Fibroblast of lung (primary cell): ENCODE measurements at places on chromosomes 16 and 17. TPM values are rescaled to one million over a fixed set of nuclear protein-coding genes. Genes with fewer than 3 reads are reported as not detected.

DNA sequence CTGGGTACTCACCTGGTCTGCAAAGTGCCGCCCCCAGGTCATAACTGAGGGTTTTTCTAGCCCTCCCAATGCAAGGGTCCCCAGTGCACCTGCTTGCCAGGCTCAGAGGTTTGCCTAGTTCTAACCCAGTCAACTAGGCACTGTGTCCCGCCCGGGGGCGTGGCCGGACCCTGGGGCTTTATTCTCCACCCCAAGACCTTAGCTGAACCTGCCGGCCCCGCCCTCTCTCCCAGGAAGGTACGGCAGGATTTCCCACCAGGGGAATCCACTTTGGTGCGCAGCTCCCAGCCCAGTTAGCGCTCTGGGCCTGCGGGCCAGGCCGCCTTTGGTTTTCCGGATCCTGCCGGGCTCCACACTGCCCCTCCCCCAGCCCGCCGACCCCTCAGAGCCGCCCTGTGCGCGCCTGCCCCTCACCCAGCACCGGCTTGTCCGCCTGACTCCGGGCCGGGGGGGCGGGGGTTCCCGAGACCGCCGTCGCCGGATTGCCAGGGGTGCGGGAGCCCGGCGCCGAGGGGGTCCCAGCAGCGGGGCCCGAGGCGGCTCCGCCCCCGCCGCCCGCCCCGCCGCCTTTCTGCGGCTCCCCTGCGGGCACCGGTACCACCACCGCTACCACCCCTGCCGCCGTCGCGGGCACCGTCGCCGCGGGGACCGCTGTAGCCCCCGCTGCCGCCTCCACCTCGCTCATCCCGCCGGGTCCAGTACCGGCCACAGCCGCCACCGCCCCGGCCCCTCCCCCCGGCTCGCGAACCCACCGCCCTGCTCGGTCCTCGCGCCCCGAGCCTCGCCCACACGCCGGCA is 424 bp downstream of the YBX2 start:
- DNase-seq = no peak
- no peak overlapping the region for H3K27ac ChIP-seq
- H3K27me3 ChIP-seq = peaks cover 38% of the 10 kb centered on the region
- H3K4me3 ChIP-seq = no peak overlapping the region
- no peaks in the 10 kb centered on the region for H3K4me1 ChIP-seq
- H3K36me3 ChIP-seq = no peaks in the 10 kb centered on the region

- no peaks in the 10 kb centered on the region for H3K36me3 ChIP-seq
- H3K27ac ChIP-seq = no peak overlapping the region
- H3K27me3 ChIP-seq = peaks cover 7% of the 10 kb centered on the region
- DNase-seq = no peak
- no peaks in the 10 kb centered on the region for H3K4me1 ChIP-seq
Observed at GRCh38 chr16:21134053-21134452, 16.6 kb downstream of the DNAH3 start.

GRCh38 chr17:50149417-50150353 is 792 bp downstream of the PPP1R9B start:
- peaks cover 30% of the 10 kb centered on the region for H3K4me1 ChIP-seq
- peak overlapping the region; percentile 68 for H3K4me3 ChIP-seq
- peaks cover 3% of the 10 kb centered on the region for H3K36me3 ChIP-seq
- DNase-seq = peak; percentile 67

DNA sequence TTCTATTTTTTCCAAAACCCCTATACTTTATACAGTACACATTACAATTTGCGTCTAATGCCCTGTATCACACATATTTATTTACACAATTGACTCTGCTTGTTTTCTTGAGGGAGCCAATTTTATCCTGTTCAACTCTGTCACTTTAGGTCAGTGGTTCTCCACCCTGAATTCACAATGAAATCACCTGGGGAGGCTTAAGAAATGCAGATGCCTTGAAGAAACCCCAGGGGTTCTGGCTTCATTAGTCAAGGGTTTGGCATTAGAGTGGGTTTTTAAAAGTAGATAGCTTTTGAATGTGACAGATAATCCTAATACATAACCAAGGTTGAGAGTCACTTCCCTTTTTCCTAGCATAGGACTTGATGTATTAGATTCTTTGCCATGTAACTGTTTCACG is 398.6 kb upstream of the ERCC4 start:
- no peaks in the 10 kb centered on the region for H3K4me1 ChIP-seq
- DNase-seq = no peak
- H3K27me3 ChIP-seq = no peaks in the 10 kb centered on the region
- no peak overlapping the region for H3K27ac ChIP-seq
- H3K4me3 ChIP-seq = no peak overlapping the region

- H3K4me3 ChIP-seq = no peak overlapping the region
- H3K27ac ChIP-seq = no peak overlapping the region
- H3K4me1 ChIP-seq = peaks cover 7% of the 10 kb centered on the region
- no peaks in the 10 kb centered on the region for H3K36me3 ChIP-seq
- H3K27me3 ChIP-seq = no peaks in the 10 kb centered on the region
Observed at GRCh38 chr17:31820691-31821435, 38.2 kb downstream of the COPRS start.

- H3K36me3 ChIP-seq = no peaks in the 10 kb centered on the region
- H3K4me1 ChIP-seq = no peaks in the 10 kb centered on the region
- no peaks in the 10 kb centered on the region for H3K27me3 ChIP-seq
- H3K27ac ChIP-seq = no peak overlapping the region
- no peak overlapping the region for H3K4me3 ChIP-seq
- no peak for DNase-seq
Observed at GRCh38 chr16:61146429-61146828, 889.8 kb downstream of the CDH8 start.

- no peak overlapping the region for H3K27ac ChIP-seq
- DNase-seq = no peak
- no peaks in the 10 kb centered on the region for H3K4me1 ChIP-seq
- H3K27me3 ChIP-seq = peaks cover 4% of the 10 kb centered on the region
Observed at GRCh38 chr16:11530171-11530940, 56.4 kb downstream of the LITAF start.

DNA sequence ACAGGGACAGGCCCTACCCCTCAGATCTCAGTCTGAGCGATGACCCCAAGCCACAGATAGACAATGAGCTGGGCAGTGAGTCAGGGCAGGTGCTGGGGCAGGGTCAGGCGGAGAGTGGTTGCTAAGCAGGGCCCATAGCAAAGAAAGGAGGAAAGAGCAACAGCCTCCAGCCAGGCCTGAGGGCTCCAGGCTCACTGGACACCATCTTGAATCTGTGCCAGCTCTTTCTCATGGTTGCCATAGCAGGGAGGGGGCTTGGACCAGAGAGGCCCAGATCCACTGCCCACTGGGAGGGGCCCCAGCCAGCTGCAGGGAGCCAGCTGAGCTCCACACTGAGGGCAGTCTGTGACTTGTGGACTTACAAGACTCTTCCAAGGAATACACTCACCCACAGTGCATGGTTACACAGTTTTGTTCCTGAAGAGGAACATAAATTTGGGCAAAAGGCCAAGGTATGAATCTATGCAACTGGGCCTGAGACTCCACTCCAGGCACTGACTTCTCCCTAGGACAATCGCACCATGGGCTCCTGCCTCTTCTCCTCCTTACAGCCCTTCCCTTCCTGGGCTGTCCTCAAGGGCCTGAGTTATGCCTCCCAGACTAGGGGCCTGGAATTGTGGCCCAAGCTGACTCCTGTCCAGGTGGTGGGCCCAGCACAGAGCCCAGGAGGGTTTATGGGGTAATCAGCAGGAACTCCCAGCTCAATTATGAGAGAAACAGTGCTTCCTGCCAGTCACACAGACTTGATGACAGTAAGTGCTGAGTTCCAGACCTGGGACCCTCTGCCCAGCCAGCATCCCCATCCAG is 59.9 kb downstream of the BEAN1 start:
- H3K27me3 ChIP-seq = peaks cover 1% of the 10 kb centered on the region
- H3K27ac ChIP-seq = no peak overlapping the region
- DNase-seq = peak; percentile 95
- peaks cover 6% of the 10 kb centered on the region for H3K4me1 ChIP-seq
- no peak overlapping the region for H3K4me3 ChIP-seq

DNA sequence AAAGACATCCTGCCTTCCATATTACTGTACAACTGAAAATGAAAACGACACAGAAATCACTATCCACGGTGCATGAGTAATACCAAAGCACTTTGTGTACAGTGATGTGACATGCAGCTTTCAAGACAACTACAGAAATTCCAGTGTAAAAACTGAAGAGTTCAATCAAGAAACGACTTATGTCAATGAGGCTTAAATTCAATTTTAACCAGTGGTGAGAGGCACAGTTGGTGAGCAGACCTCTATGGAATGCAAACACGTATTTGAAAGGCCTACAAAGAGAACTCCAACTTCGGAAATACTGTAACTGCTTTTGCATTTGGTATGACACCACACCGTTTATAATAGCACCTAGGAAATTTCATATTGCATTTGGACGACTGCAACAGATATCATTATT is 87.6 kb downstream of the USP31 start:
- H3K4me1 ChIP-seq = no peaks in the 10 kb centered on the region
- H3K27me3 ChIP-seq = no peaks in the 10 kb centered on the region
- DNase-seq = no peak
- no peak overlapping the region for H3K27ac ChIP-seq

- DNase-seq = no peak
- H3K27ac ChIP-seq = no peak overlapping the region
- H3K27me3 ChIP-seq = no peaks in the 10 kb centered on the region
- peaks cover 15% of the 10 kb centered on the region for H3K36me3 ChIP-seq
Observed at GRCh38 chr17:16026895-16027294, 27.3 kb downstream of the TTC19 start.

DNA sequence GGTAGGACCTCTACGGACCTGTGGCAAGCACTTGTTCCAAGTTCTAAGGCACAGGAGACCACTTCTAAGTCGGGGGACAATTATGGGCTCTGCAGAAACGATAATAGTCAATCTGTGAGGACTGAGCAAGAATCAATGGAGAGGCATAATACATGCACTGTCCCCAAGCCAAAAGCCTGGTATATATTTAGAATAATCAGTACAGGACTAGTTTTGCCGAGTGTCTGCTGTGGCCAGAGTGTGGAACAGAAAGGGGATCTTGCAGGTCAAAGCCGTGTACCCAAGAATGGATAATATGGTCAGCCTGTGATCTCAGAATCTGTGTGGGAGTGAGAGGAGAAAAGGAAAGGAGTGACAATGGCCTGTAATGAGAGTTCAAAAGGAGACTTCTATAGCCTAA is 80.2 kb upstream of the GNAO1 start:
- H3K4me3 ChIP-seq = no peak overlapping the region
- no peak overlapping the region for H3K27ac ChIP-seq
- H3K36me3 ChIP-seq = no peaks in the 10 kb centered on the region

DNA sequence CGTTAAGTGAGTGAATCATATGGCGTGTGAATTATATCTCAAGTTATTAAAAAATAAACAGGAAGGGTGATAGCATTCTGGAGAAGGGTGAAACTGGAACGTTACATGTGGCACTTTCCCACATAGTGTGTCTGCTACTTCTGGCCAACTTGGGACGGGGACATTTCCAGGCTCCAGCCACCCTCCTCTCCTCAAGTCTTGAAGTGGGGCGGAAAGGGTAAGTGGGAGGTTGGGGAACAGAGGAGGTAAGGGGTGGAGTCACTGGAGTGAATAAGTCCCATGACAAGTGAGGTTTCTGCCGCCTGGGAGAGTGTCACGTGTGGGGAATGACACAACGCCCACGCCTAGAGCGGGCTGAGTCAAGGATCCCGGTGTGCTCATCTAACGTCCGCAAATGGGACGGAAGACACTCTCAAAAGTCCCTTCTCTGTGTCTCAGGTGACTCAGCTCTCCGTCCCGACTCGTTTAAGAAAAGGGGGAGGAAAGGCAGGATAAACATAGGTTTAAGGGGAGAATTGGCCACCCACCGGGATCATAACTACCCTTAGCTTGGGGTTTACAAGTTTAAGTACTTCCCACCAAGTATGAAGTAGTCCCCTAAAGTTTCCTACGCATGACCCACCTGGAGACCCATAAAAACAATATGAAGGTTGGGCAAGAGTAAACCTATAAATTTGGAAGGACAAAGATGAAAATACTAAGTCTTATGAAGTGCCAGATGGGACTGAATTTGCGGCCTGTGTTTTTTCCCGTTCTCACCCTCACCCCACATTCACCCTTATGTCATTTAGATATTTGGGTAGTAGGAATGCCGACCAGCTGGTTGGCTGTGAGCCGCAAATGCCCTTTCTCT is 1.2 kb upstream of the SPAG9 start:
- DNase-seq = peak; percentile 91
- peak overlapping the region; percentile 79 for H3K4me3 ChIP-seq
- H3K4me1 ChIP-seq = peaks cover 7% of the 10 kb centered on the region

DNA sequence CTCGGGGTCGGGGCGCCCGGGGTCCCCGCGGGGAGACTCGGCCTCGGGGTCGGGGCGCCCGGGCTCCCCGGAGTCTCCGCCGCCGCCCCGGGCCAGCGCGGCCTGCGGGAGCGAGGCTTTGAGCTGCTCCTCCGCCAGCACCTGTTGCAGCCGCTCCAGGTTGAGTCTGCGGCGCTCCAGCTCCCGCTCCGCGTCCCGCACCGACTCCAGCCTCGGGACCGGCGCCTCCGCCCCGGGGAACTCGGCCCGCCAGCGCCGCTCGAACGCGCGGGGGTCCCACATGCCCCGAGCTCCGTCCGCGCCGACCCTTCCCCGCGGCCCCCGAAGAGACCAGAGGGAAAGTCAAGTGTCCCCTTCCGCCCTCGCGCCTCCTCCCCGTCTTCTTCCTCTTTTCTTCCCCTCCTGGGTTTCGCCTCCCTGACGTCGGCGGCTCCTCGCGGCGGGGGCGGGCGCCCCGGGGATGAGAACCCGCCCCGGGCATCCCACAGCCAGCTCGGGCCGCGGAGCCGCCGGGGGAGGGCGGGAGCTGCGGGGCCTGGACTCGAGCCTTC is 40.8 kb upstream of the BHLHA9 start:
- H3K27me3 ChIP-seq = peaks cover 39% of the 10 kb centered on the region
- H3K4me1 ChIP-seq = no peaks in the 10 kb centered on the region
- H3K27ac ChIP-seq = no peak overlapping the region
- DNase-seq = no peak
- no peaks in the 10 kb centered on the region for H3K36me3 ChIP-seq
- H3K4me3 ChIP-seq = peak overlapping the region; percentile 46

DNA sequence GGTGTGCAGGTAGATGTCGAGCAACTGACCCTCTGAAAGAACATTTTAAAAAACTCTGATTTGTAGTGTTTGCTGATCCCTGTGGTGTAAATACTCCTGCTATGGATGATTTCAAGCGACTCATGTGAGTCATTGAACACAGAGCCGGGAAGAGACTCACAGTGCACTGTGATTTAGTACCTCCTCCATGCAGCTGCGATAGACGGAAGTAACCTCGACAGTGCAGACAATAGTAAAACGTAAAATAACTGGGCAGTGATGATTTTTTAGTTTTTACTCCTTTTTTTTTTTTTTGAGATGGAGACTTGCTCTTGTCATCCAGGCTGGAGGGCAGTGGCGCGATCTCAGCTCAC is 8.7 kb downstream of the TBX21 start:
- H3K27me3 ChIP-seq = peaks cover 27% of the 10 kb centered on the region
- DNase-seq = no peak
- H3K4me1 ChIP-seq = no peaks in the 10 kb centered on the region
- H3K4me3 ChIP-seq = no peak overlapping the region

CNGB1 gene
- total RNA-seq = not detected in 2 replicates

HASPIN gene
- 0.51 and 2.0 TPM in 2 replicates for total RNA-seq

CCL3 gene
- total RNA-seq = not detected in 2 replicates

XAF1 gene
- 57.5 and 98.9 TPM in 2 replicates for total RNA-seq

CRAMP1 gene
- 4.6 and 7.8 TPM in 2 replicates for total RNA-seq

CDH1 gene
- under 0.01 TPM in 1 of 2 replicates, not detected in the other for total RNA-seq

KIF2B gene
- total RNA-seq = not detected in 2 replicates

TMEM88 gene
- total RNA-seq = 0.17 TPM in 1 of 2 replicates, not detected in the other

TEX14 gene
- total RNA-seq = under 0.01 TPM in 2 replicates

ZNRF1 gene
- total RNA-seq = 18.0 and 21.1 TPM in 2 replicates

NLGN2 gene
- total RNA-seq = 5.1 and 12.1 TPM in 2 replicates
